Lower lobe of right lung (tissue), 2 donors: ENCODE measurements at places on chromosomes 3 and 15. TPM values are rescaled to one million over a fixed set of nuclear protein-coding genes. Genes with fewer than 3 reads are reported as not detected.

DNA sequence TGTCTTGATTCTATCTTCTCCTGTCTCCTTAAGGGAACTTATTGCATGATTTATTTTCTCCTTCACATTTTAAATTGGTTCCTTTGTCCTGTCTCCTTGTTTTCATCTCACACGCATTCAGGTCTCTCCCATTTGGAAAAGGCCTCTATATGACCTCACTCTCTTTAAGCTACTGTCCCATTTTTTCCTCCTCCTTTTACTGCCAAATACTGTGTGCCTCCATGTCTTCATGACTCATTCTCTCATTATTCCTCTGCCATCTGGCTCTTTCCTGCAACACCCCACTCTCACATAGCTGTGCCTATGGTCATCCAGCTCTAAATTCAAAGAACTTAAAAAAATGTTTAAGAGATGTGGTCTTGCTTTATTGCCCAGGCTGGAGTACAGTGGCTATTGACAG lies 48.0 kb downstream of the TYRO3 start:
- DNase-seq: no peak

DNA sequence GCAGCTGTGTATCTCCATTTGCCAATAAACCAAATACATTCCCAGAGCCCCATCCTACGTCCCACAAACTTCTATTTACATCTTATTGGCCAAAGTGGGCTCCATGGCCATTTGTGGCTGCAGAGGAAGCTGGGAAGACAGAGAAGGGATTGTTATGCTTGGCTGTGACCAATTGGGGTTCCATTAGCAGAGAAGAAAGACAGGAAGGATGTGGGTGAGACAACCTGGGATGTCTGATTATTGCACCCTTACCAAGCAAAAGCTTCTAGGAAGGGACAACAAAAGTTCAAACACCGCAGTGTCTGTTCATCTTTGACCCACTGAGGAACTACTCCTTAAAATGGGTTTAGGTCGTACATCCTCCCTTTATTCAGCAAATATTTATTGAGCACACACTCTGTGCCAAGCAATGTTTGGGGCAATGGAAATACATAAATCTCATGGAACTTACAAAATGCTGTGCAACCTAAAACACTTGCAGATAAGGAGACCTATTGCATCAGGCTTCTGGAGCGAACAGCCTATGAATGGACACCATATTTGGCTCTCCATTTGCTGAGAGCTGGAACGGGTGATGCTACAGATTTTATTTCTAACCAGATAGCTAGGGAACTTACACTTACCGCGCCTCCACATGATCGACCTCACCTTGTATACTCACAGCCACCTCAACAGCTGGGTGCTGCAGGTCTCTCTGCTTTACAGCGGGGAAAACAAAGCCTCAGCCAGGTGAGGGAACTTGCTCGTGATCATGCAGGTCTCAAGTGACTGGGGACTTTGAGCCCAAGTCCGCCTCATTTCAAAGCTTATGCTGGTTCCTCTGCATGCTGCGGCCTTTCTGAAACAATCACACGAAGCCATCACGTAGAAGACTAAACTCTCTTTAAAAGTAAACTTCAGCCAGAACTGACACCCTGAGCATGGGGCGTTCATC lies 21.4 kb upstream of the NR2E3 start:
- no peak for DNase-seq

- DNase-seq: no peak
Measured at GRCh38 chr3:12981306-12982275, 91.6 kb downstream of the IQSEC1 start.

KBTBD8 gene
- total RNA-seq: 5.8 TPM

SKIL gene
- total RNA-seq: 86.7 TPM

CEMIP gene
- total RNA-seq: 7.3 TPM
